ENCODE measurements at places on chromosomes 2 and 18. TPM values are rescaled to one million over a fixed set of nuclear protein-coding genes. Genes with fewer than 3 reads are reported as not detected.

COLEC12 gene
- 0.28 TPM for total RNA-seq

TUBB8B gene
- total RNA-seq: not detected

ZBTB7C gene
- total RNA-seq: not detected

DPYSL5 gene
- total RNA-seq: not detected

ANKRD30BL gene
- not detected for total RNA-seq

MEIS1 gene
- total RNA-seq: 45.0 TPM

POTEC gene
- not detected for total RNA-seq

ZNF532 gene
- total RNA-seq: 49.3 TPM

CLIP4 gene
- total RNA-seq: 47.8 TPM

SFT2D3 gene
- 5.3 TPM for total RNA-seq

ALMS1 gene
- 14.6 TPM for total RNA-seq

DSEL gene
- total RNA-seq: 33.4 TPM

INPP5D gene
- 2.4 TPM for total RNA-seq

DSG4 gene
- total RNA-seq: not detected

DYSF gene
- total RNA-seq: 0.30 TPM

HOXD1 gene
- total RNA-seq: not detected

RIT2 gene
- total RNA-seq: not detected

CTAGE1 gene
- total RNA-seq: not detected

GAD1 gene
- not detected for total RNA-seq

IKZF2 gene
- 9.5 TPM for total RNA-seq

AQP4 gene
- not detected for total RNA-seq

GLI2 gene
- total RNA-seq: 14.9 TPM

STON1 gene
- 14.5 TPM for total RNA-seq
